ENCODE measurements at places on chromosomes 16 and 17. TPM values are rescaled to one million over a fixed set of nuclear protein-coding genes. Genes with fewer than 3 reads are reported as not detected.
A peak's percentile ranks its signal among the peaks of the same experiment; 100 is the strongest.

CD7 gene
- 7.1 TPM for total RNA-seq

TPSG1 gene
- total RNA-seq: 2.9 TPM

CLEC18A gene
- 2.7 TPM for total RNA-seq

KRT27 gene
- total RNA-seq: not detected

CACNG5 gene
- total RNA-seq: not detected

GRCh38 chr16:67841816-67842508 lies at the start of gene THAP11:
Gene THAP11, plus strand, starts transcription at chr16:67842320. Its CDS starts 235 bp downstream, at chr16:67842555.
- DNase-seq: peak; percentile 95

DNA sequence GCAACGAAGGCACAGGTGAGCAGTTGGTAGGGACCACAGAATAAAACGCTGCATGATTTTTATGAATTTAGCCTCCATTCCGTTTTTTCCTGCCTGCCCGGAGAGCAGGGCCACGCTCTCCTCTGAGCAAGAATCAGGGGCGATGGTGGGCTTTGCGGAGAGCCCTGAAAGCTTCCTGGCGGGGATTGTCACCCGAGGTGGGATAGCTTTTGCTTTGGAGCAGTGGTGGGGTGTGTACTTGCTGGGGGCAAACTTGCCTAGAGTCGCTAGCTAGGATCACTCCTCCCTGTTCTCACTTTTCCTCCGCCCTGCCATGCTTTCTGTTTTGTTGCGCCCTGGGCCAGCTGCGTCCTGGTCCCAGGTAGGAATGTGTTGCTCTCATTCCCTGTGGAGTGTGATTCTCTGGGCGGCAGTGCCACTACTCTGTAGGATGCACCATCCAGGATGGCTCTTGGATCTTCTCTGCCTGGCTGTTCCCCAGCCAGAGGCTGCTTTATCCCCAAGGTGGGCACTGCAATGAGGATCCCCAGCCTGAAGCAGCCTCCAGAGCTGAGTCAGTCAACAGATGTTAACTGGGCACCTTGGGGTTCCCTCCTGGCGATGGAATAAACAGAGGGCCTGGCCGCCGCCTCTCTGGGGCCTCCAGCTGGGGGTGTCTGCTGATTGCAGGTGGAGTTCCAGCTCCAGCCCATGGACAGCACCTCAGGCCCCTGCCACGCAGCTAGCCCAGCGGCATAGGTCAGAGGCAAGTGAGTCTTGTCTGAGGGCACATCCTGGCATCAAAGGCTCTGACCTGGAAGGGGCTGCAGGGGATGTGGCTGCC lies 360.9 kb upstream of the TNRC6C start:
- DNase-seq: no peak

GRCh38 chr16:9176547-9177418 lies 85.3 kb downstream of the HAPSTR1 start:
- no peak for DNase-seq

GRCh38 chr17:71229070-71229469 lies 891.8 kb upstream of the SOX9 start:
- DNase-seq: no peak

DNA sequence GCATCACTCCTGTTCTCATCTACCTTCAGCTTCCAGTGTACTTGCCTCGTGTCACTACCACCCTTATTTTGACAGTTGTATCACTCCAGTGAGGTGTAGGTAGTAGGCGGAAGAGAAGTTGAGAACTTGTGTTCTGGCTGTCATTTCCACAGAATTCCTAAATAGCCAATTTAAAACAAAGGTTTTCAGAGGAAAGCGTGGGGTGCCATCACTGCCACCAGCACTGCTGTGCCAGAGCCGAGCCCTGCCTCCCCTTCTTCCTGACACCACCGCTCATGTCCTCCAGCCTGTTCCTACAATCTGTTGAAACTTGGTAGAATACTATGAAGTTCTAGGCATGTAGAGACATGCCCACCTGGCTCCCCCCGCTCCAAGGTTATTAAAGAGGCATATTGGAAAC lies 215.8 kb downstream of the TANC2 start:
- no peak for DNase-seq

- DNase-seq: no peak
Measured at GRCh38 chr17:34377078-34377823, 14.2 kb upstream of the CCL1 start.

DNA sequence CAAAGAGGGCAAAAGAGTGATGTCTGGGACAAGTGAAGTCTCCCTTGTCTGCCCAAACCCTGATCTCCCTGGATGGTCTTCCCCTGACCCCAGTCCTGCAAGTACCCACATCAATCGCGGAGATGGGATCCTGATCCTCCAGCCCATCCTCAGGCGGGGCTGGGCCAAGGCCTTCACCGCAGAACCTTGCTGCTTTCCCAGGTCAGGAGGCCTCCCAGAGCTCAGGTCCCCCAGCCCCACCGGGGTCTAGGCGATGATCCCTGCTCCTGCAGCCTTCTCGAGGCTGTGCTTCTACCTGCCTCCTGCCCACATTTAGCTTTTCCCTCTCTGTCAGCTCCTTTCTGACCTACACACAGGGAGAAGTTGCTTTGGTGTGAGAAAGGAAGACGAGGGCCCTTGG lies 6.3 kb downstream of the SLC12A4 start:
- DNase-seq: no peak

DNA sequence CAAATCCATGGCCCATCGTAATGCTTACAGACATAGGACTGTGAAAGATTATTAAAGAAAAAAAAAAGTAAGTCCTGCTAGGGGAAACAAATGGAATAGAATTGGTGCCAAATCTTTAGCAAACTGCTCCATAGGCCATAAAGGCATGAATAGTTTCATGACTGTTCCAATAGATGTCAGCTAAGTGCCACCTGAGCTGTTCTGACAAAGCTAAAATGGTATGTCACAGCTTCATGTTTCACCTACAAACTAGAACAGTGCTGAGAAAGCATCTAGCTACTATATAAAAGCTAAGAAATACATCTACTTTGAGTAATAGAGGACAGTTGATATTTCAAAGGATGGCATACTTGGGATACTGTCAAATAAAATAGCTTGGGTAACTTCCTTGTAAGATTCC lies 771.6 kb upstream of the CA10 start:
- DNase-seq: no peak

DNA sequence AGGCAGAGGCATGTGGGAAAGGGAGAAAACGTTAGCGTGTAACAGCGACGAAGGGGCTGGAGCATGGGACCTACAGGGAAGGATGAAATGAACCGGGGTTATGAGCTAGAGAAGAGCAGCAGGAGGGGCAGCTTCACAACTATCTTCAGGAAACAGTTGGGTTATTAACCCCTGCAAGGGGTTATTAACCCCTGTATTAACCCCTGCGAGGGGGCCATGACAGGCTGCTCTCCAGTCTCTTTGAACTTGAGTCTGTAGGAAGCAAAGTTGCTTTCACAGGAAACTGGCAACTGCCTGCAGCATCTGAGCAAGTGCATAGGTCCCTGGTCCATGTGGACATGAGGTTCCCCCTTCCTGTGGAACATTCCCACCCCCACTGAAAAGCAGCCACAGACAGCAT lies 119.2 kb upstream of the CRHR1 start:
- peak; percentile 10 for DNase-seq

DNA sequence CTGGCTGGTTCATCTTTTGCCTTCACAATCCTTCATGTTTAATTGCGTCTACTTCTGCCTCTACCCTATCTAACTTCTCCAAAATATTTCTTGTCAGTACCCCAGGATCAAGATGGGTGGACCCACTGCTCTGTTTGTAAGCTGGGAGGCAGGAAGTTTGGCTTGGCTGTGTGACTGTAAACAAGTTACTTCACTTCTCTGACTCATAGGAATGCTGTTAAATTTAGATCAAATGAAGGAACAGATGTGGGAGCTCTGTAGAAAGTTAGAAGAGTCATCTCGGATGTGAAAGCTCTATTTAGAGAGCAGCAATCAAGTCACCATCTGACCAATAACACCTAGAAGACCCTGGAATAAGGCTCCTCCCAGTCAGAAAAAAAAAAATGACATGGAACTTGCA lies 55.2 kb upstream of the MRTFB start:
- peak; percentile 48 for DNase-seq

- DNase-seq: no peak
Measured at GRCh38 chr16:49952386-49952785, 72.6 kb upstream of the CNEP1R1 start.
